Pulmonary artery endothelial cell (primary cell): ENCODE measurements at places on chromosomes 4 and X. TPM values are rescaled to one million over a fixed set of nuclear protein-coding genes. Genes with fewer than 3 reads are reported as not detected.

PGAM4 gene
- 0.14 TPM in 1 of 2 replicates, not detected in the other for total RNA-seq

GPC4 gene
- not detected in 2 replicates for total RNA-seq

TRAPPC11 gene
- total RNA-seq, result 32.8 and 35.6 TPM in 2 replicates

GDPD2 gene
- total RNA-seq, result 0.07 TPM in 1 of 2 replicates, not detected in the other

HS6ST2 gene
- total RNA-seq, result 0.04 and 0.07 TPM in 2 replicates

OTC gene
- not detected in 2 replicates for total RNA-seq

ZMAT1 gene
- total RNA-seq, result 0.95 and 1.2 TPM in 2 replicates

FHL1 gene
- total RNA-seq, result 96.0 and 96.7 TPM in 2 replicates
